ENCODE measurements at places on chromosomes 5 and 9.
A peak's percentile ranks its signal among the peaks of the same experiment; 100 is the strongest.

DNA sequence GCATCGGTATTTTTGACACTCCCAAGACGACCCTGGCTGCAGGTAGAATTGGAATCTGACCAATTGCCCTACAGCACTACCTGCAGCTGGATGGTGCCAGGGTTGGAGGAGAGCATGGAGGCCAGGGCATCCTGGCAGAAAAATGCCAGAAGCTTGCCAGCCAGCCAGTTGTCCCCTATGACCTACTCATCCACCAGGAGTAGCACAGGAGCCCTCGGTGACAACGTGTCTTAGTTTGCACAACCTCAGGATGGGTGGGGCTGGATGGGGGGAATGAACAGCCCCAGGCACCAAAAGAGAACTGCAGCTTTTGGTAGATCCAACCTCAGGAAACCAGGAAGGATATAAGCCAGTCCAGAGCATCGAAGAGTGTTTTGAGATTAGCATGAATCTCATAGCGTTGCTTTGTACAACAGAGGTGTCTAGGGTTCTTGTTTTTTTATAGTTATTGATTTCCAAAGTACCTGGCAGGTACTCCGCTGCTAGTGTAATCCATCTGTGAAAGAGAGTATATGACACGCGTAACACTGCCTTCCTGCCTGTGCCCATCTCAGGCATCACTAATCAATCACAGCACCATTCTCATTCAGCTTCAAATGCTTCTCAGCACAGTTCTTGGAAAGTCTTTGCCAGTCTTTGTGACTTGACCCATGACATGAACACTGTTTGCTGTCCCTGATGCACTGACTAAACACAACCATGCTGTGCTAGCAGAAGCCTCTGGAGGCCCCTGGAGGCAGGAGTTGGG lies 36.7 kb upstream of the ASS1 start:
- no peak for DNase-seq

DNA sequence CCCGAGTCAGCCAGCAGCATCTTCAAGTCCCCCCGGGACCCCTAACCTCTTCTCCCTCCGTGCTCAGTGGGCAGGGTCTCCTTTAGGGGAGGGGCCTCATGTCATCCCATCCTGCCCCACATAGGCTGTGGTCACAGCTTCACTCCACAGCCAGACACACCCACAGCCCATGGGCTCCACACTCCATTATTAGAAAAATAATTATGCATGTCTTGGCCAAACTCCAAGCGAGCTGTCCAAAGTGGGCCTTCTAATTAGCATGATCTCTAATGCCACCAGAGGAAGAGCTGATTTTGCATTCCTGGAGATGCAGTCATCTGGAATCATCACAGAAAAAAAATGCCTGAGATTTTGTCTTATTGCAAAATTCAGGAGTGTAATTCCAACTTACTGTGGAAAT lies 418.2 kb downstream of the IRX2 start:
- DNase-seq, result no peak

DNA sequence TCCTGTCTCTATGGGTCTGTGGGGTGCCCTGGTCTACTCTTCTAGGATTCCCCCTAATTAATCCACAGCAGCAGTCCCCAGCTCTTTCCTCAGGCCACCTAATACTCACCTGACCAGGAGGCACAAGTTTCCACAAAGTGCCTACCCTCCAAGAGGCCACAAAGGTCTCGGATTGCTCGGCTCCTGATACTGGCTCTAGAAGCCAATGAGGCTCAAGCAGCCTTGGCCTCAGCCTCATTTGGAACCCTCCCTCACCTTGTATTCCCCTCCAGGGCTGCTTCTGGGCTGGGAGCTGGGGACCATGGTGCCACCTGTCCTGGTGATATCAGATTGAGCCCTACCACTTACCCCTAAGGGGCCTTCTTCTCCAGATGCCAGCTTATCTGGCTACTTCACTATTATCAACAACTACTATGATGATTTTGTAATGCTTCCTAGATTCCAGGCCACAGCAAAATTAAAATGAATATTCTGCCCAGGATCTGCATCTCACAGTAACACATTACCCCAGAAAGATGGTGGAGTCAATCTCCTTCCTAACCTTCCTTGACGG lies 103.7 kb upstream of the SPOCK1 start:
- DNase-seq, result no peak

DNA sequence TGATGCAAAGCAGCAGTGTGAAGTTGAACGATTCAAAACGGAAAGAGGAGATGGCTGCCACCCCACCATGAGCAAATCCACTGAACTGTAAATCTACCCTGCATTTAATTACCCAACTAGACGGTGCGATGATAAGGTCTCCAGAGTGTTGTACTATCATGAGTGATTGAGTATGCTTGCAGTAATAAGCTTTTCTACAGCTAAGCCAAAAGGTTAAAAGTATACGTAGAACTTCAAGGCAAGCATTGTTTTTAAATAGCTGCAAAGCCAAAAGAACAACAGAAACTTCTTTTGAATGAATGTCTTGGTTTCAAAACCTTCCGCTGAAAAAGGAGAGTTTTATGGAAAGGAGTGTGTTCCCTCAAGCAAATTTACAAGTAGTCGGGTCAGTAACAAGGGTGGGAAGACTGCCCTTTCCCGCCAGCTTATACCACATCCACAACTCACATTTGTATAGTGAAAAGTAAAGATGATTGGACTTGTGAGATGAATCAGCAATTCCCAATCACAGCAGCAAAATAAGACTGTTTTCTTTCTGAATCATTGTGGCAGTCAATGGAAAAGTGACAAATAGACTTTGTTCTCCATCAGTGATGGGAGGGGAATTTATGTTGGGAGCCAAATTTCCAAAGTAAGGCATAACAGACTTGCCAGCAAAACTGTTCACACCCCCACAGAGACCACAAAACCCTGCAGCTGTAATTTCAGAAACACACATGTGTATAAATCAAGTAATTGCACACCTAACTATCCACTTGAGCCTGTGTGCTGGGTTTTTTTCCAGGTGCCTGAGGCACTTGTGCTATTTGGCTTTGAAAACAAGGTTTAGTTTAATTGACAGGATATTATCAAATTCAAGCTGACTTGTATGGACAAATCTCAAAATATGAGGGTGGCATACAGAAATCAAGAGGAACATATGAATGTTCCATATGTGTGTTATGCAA lies 407.7 kb upstream of the GRAMD2B start:
- no peak for DNase-seq

DNA sequence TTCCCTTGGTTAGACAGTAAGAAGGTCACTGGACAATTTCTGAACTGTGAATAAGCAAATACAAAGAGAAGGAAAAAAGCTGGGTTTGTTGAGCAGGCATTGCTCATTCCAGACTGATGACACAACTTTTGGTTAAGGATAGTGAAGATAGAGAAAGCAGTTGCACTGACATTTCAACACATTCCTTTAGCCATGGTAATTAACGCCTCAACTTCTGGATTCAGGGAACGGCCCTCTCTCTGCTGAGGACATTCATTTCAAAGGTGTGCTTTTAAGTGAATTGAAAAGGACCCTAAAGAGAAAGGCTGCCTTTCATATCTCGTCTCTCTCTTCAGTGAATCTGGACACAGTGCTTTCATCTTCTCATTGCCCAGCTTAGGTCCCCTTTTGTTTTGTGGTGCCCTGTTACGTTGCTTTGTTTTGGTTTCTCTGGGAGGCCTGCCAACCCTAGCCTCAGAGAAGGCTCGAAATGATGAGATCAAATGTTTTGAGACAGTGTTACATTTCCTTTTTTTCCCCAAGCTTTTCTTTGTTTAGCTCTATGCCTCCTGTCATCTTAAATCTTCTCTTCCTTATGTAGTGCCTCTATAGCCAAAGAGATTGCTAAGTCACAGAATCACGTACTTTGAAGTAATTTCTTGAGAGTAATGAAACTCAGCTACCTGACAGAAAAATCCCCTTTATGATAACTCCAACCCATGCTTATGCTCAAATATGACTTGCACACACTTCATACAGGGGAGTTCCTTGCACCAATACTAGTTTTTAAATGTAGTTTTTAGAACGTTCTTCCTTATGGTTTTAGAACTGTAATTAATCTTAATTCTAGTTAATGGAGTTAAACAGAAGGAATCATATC lies 94.4 kb upstream of the IFNE start:
- DNase-seq, result no peak

- no peak for DNase-seq
Observed at GRCh38 chr9:89597711-89598362, 7.0 kb upstream of the GADD45G start.

DNA sequence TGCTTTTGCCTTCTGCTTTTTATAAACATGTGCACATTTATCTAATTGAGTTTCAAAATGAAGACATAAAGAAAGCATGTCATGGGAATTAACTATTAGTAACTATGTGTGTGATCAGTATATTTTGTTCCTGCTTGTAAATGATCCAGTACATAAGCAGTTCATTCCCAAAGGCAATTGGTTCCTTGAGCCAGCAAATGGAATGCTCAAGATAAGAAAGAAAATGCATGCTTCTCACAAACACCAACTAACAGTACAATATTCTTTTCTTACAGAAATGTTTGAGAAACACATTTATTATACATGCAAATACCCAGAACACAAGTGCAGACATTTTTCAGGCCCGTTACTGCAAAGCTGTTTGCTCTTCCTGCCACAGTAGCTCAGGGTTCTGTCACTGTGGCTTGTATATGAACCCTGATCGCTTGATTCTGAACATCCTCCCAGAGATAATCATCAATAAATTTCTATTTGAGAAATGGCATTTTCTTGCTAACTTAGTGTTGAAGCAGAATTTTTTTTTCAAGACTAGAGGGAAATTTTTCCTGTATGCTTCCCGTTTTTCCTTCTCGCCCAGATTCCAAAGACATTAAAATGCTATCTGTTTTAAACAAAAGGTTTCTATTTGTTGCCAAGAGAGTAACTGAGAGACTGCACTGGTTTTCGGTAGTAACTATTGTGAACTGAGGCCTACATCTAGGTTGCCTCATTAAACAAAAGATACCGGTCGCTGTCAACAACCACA lies 1.9 kb downstream of the GNAQ start:
- no peak for DNase-seq

DNA sequence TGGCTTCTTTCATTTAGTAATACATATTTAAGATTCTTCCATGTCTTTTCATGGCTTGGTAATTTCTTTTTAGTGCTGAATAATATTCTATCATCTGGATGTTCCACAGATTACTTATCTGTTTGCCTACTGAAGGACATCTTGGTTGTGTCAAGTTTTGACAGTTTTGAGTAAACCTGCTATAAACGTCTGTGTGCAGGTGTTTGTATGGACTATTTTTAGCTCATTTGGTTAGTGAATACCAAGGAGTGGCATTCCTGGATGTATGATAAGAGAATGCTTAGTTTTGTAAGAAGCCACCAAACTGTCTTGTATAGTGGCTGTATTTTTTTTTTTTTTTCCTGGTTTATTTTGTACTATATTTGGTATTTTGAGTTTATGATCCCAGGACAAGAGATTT lies 38.4 kb downstream of the PRRC1 start:
- no peak for DNase-seq

DNA sequence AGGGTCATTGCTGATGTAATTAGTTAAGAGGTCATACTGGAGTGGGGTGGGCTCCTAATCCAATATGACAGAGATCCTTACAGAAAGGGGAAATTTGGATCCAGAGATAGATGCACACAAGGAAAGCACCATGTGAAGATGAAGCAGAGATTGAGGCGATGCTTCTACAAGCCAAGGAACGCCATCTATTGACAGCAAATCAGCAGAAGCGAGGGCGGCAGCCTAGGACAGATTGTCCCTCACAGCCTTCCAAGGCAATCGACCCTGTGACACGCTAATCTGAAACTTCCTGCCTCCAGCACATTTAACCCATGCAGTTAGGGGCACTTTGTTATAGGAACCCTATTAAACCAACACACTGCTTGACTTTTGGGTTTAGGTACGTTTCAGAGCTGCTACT lies 285.1 kb upstream of the DAP start:
- no peak for DNase-seq

- DNase-seq, result no peak
Observed at GRCh38 chr5:80238097-80238496, 17.8 kb downstream of the SERINC5 start.

DNA sequence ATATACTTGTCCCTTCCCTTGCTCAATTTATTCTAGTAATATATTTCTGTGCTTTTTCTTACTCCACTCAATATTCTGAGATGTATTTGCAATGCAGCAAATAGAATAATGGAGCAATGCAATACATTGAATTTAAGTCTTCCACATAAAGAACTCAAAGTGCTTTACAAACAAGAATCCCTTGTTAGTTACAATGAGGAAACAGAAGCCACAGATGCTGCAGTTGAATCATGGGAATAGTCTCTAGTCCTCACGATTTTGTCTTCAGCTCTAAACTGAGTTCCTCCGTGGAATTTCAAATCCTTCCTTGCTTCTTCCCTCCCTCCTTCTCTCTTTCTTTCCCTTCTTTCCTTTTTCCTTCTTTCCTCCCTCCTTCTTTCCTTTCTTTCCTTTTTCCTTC lies 12.5 kb upstream of the TAS2R1 start:
- DNase-seq, result no peak

GRCh38 chr9:89466451-89467277 lies 31.2 kb downstream of the SEMA4D start:
- no peak for DNase-seq

DNA sequence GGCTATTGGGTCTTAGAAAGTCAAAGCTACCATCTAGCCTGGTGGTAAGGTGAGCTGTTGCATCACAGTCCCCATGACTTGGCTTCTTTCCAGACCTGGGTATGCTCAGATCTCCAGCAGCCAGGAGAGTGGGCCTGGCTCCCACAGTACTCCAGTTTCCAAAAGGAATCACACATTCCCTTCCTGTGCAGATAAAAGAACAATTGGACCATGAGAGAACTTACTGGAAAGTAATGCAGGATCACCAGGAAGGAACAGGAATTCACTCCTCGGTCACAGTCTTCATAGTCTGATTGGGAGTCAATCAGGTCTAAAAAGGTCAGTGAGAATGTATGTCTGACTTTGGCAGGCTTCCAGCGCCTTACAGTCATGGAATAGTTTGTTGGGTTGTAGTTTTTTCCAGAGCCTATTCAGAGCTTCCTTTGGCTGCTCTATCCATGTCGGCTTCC lies 47.8 kb upstream of the CD180 start:
- no peak for DNase-seq

DNA sequence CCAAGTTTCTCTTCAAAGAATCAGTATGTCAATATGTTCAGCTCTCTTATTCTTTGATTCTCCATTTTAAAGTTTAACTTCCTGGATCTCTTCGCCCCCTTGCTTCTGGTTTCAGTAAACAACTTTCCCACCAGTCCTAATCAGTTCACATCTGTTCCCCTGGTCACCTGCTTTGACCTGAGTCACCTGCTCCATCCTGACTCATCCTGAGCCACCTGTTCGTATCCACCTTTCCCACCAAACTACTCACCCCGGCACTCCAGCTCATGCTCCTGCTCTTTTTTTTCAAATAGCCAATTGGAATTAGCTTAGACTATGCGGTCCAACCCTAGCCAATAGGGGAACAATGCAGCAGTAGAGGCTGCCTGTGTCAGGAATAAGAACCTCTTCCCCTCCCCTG lies 23.6 kb upstream of the CSF1R start:
- no peak for DNase-seq

GRCh38 chr5:146647656-146648199 lies 131.7 kb upstream of the GPR151 start:
- peak; percentile 77 for DNase-seq

DNA sequence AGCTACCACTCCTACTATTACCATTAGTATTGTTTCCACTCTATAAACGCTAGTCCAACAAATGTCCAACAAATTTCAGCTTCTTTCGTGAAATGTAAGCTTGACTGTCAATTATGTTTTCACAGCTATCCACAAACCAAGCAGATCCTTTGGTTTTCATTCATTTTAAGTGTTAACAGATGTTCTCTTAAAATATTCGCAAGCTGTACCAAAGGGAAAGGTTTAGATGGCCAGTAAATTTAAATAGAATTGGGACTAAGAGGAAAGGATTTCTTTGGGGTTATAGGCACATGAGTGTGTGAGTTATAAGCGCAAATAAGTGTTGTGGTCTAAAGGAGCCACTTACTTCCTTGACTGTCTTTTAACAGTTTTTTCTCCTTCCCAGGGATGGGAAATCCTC lies 136.8 kb upstream of the ADRA1B start:
- DNase-seq, result no peak

Data from DMS79 (cell line).